ENCODE measurements at places on chromosomes 3 and 15. TPM values are rescaled to one million over a fixed set of nuclear protein-coding genes. Genes with fewer than 3 reads are reported as not detected.

The LRRC31 gene
- not detected for total RNA-seq

The PATL2 gene
- total RNA-seq, result not detected

The FES gene
- 2.4 TPM for total RNA-seq

DNA sequence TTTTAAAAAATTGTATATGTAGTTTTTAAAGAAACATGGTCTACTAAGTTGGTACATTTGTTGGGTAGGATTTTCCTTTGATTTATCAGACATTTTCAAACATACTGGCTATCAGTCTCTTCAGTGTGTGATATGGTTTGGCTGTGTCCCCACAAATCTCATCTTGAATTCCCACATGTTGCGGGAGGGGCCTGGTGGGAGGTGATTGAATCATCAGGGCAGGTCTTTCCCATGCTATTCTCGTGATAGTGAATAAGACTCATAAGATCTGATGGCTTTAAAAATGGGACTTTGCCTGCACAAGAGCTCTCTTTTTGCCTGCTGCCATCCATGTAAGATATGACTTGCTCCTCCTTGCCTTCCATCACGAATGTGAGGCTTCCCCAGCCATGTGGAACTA, 121.9 kb downstream of the ABI3BP start:
- H3K27ac ChIP-seq, result no peak overlapping the region
- peaks cover 41% of the 10 kb centered on the region for H3K4me1 ChIP-seq
- H3K27me3 ChIP-seq, result peaks cover 2% of the 10 kb centered on the region
- no peak for DNase-seq

DNA sequence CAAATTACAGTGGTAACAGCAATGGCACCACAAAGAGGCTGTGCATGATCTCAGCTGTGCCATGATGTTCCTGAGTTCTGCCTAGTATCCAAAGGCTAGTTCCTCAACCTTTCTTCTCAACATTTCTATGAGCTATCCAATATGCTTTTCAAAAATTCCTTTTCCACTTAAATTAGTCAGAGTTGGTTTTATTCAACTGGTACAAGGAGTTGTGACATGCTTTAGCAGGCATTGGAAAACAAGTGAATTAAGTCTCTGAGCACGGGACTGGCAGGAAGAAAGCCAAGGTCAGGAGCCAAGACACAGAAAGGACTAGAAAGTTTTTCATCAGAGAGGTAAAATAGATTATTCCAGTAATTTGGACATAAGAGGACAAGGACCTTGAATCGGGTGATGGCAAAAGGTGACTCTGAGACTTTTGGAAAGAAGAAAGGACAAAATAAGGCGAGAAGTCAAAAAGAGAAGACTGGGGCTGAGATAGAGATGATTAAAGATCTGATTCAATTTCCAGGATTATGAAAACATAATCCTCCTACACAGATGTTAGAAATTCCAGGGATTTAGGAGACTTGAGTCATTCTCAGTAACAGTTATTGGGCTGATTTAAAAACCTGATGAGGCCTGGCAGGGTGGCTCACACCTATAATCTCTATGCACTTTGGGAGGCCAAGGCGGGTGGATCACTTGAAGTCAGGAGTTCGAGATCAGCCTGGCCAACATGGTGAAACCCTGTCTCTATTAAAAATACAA, 36.1 kb downstream of the PBRM1 start:
- H3K4me1 ChIP-seq, result peaks cover 12% of the 10 kb centered on the region
- peak overlapping the region; percentile 89 for H3K27ac ChIP-seq
- peaks cover 45% of the 10 kb centered on the region for H3K36me3 ChIP-seq
- DNase-seq, result no peak

- DNase-seq, result no peak
- H3K4me3 ChIP-seq, result no peak overlapping the region
- no peaks in the 10 kb centered on the region for H3K4me1 ChIP-seq
Measured at GRCh38 chr3:43046583-43046982, 59.3 kb downstream of the POMGNT2 start.

GRCh38 chr3:53821631-53822121, 24.5 kb downstream of the CHDH start:
- no peaks in the 10 kb centered on the region for H3K27me3 ChIP-seq
- no peak overlapping the region for H3K4me3 ChIP-seq
- no peaks in the 10 kb centered on the region for H3K4me1 ChIP-seq
- H3K27ac ChIP-seq, result no peak overlapping the region
- no peak for DNase-seq

GRCh38 chr3:53938645-53939044, 47.0 kb upstream of the SELENOK start:
- H3K27ac ChIP-seq, result no peak overlapping the region
- H3K4me1 ChIP-seq, result peaks cover 5% of the 10 kb centered on the region
- H3K4me3 ChIP-seq, result no peak overlapping the region
- no peaks in the 10 kb centered on the region for H3K36me3 ChIP-seq
- no peaks in the 10 kb centered on the region for H3K27me3 ChIP-seq
- DNase-seq, result no peak

DNA sequence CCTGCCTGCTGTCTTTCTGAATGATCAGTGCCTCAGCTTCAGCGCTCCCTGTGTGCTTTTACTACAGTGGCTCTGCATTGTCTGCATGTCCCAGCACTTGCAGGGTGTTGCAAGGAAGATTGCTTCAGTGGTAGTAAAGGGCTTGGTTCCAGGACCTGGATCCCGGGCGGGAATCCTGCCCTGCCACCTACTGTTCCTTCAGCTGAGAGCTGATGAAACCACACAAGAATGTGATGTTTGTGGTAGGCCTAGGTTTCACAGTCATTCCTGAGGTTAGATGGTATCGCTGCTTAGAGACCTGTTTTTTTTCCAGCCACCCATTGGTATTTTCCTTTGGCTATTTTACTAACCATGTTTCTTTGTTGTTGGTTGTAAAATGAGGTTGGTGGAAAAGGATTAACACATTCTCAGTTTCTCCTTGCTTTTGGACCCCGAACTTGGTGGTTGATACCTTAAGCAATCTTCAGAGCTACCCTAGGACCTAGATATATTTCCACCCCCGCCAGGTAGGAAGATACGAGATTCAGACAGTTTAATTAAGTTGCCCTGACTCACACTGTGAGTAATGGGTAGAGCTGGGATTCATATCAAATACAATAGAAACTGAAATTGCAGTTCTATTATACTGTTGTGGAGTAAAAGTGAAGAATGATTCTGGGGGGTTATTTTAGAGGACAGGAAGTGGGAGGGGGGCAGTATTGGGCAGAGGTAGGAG, 11.4 kb downstream of the GPR87 start:
- no peaks in the 10 kb centered on the region for H3K27me3 ChIP-seq
- no peaks in the 10 kb centered on the region for H3K36me3 ChIP-seq
- peaks cover 24% of the 10 kb centered on the region for H3K4me1 ChIP-seq
- peak overlapping the region; percentile 90 for H3K27ac ChIP-seq
- H3K4me3 ChIP-seq, result no peak overlapping the region
- no peak for DNase-seq

- no peak for DNase-seq
- no peaks in the 10 kb centered on the region for H3K36me3 ChIP-seq
- H3K27ac ChIP-seq, result no peak overlapping the region
- no peaks in the 10 kb centered on the region for H3K27me3 ChIP-seq
- no peak overlapping the region for H3K4me3 ChIP-seq
Measured at GRCh38 chr15:101244036-101244781, 7.6 kb downstream of the CHSY1 start.

DNA sequence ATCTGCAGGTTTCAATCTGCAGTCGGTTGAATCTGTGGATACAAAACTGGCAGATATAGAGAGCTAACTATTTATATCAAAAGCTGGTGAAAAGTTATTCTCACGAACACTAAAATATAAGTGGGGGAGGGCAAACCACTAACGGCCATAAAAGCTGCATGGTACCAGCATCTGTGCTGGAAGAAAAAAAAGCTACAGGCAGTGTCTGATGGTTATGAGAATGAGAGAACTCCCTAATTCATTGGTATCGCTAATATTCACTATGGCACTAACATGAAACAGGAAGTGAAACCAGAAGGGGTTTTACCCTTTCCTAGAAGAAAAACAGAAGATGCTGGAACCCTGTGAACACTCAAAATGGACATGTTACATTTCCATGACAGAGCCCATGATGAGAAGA, 15.9 kb downstream of the CEP70 start:
- H3K27me3 ChIP-seq, result no peaks in the 10 kb centered on the region
- H3K4me3 ChIP-seq, result no peak overlapping the region
- no peak overlapping the region for H3K27ac ChIP-seq
- DNase-seq, result no peak
